ENCODE measurements at places on chromosomes 11 and 22.

DNA sequence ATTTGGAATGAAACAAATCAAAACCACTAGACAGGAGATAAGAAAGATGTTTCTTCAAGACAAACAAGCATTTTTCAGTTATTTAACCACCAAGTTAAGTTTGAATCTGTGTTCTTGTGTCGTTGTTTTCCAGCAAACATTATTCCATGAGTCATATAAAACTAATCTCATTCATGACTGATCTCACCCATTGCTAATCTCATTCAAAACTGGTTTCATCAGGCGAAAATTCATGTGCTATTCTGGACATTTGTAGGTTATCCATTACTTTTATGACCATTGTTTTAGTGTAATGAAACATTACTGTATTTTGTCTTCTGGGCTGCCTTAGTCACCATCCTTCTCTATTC, 221.8 kb downstream of the DDX10 start:
- DNase-seq = no peak

DNA sequence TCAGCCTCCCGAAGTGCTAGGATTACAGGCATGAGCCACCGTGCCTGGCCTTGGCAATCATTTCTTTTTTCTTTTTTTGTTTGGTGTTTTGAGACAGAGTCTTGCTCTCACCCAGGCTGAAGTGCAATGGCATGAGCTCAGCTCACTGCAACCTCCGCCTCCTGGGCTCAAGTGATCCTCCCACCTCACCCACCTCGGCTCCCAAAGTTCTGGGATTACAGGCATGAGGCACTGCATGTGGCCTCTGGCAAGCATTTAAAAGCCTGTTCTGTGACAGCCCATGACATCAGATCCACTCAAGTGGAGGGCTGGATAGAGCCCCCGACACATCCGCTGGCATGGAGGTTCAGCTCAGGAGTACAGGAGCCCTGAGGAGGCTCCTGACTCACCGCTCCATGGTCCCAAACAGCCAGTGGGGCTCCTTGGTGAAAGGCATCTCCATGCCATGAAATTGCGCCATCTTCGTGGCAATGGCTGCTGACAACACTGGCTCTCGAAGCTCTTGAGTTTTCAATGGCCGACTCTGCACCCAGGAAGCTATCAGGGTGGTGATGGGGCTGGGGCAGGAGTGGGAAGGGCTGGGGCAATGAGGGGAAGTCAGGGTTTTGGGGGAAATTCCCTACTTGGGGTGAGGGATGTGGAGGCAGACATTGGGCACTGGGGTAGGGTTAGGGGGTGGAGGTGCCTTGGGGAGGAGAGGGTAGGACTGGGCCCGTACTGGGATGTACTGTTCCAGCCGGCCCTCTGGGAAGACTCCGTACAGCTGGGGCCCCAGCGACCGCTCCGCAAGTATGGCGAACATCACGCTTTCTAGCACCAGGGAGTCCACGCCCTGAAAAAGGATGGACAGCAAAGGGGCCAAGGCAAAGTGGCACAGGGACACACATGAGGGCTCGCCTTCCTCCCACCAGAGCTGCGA, 1.4 kb downstream of the CHKB start:
- no peak for DNase-seq

GRCh38 chr22:36335621-36336020, 52.1 kb downstream of the MYH9 start:
- DNase-seq = no peak

GRCh38 chr11:13535819-13536218, 40.0 kb upstream of the PTH start:
- DNase-seq = no peak

- no peak for DNase-seq
Observed at GRCh38 chr22:35838855-35839576, 121.3 kb downstream of the APOL5 start.

GRCh38 chr11:42175203-42175602, 715.8 kb upstream of the LRRC4C start:
- DNase-seq = no peak

DNA sequence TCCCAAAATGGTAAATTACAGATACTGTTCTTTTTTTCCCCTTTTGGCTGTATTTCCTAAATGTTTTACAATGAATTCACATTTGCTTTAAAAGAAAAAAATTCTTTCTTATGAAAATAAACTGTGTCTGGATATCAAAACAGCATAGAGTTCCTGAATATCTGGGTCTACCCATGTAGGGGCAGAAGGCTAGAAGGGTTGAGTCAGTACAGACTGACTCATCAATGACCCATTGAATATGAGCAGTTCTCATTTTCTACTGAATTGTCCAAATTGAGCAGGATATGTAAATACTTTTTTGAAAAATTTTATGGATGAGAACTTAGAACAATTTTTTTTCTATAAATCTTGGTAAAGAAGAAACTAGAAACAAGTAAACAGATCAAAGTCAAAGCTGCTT, 16.3 kb upstream of the C11orf87 start:
- DNase-seq = no peak

DNA sequence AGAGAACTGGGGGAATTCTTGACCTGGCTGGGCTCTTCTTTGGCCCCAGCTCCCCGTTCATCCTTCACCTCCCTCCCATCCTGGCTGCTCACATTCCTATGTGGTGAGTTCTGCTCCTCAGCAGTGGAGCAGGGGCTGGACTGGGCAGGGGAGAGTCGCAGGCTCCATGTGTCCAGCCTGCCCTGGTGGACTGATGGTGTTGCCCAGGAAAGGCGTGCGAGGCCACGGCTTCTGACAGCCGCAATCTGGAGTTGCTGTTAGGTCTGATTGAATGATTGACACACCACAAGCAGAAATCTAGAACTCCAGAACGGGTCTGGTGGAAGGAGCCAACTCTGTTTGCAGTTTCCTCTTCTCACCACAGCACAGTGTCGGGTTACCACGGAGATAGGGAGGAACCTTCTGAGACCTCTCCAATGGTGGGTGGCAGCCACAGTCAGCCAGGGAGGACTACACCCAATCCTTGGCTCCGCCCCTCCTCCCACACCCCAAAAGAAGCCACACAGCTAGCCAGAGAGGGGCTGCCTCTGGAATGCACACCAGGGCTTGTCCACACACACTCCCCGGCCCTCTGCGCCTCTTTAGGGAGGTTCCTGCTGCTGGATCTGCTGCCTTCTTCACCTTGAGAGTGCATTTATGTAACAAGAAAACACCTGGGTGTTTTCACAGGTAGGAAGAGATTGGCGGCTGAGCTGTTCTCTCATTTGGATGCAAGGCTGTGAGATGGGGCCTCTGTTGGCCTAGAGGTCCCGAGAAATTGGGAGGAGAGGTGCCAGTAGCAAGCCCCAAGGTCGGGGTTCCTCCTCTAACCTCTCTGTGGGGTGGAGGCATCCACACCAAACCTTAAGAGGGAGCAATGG, 56.4 kb upstream of the CD44 start:
- DNase-seq = peak; percentile 61

GRCh38 chr11:131693756-131694155, 323.3 kb downstream of the NTM start:
- DNase-seq = no peak

DNA sequence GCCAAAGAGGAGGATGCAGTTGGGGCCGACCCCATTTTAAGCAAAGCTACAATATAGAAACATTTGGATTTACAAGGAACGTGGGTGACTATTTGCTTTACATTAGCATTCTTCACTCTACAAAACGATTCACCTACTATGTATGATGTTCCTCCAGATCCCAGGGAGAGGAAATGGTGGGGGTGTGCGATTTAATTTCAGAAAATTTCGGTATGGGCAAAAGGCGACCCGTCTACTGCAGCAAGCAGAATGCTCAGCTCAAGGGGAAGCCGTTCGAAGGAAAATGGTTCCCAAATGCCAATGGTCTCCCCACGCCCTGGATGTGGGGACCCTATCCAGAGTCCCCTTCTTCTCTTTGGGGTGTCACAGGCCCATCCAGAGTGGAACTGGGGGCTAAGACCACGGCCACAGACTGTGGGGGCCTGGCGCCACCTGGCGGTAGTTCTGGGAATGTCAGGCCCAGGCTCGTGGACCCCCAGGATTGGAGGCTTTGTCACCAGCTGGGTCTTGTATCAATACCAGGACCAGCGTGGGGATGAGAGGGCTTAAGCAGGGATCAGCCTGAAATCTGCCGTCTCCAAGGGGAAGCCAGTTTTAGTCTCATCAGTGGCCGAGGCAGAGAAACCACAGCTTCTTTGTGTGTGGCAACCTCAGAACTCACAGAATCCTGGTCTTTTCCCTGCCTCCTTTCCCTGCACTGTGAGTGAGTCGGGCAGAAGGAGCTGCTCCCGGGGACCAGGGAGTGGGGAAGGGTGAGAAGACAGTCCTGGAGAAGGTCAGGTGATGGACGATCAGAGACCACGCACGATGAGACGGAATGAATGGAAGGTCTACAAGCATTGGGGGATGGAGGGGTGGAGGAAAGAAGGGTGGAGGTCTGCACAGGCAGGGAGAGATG, 8.4 kb downstream of the LRRC10B start:
- no peak for DNase-seq

DNA sequence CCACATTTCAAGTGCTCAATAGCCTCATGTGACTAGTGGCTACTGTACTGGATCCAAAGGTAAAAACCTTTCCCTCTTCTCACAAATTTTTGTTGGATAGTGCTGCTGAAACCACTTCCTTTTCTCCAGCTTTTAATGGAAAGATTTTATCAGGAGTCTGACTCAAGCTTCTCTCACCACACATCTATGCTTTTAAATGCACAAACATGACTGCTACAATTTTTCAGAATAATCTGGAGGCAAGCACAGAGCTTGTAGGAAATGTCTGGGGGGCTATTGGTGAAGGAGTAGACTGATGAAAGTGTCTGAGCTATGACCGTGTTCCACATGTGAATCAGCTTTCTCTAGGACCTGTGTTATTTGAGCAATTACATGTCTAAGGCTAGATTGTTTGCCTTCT, 101.1 kb upstream of the FAT3 start:
- no peak for DNase-seq

- DNase-seq = no peak
Observed at GRCh38 chr22:50015451-50016307, 3.1 kb upstream of the IL17REL start.

DNA sequence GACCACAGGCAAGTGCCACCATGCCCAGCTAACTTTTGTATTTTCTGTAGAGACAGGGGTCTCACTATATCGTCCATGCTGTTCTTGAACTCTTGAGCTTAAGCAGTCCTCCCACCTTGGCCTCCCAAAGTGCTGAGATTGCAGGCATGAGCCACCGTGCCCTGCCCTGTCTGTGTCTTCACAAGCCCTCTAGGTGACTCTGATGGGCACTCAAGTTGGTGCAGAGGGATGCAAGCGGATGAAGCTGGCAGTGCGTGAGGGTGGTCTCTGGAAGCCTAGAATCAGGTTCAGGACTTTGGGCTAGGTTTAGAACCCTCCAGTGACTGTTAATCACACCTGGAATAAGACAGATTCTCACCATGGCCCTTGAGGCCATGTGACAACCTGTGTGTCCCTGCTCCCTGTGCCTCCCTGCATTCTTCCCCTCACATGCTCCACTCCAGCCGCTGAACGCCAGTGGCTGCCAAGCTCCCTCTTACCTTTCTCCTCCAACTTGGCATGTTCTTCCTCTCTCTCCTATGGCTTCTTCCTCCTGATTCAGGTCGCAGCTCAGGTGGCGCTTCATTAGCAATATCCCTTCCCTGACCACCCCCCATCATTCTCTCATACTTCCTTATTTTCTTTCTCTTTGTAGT, 242.3 kb upstream of the TBCEL start:
- no peak for DNase-seq

GRCh38 chr11:59189986-59190385, 18.1 kb downstream of the DTX4 start:
- DNase-seq = no peak

- no peak for DNase-seq
Observed at GRCh38 chr22:37456346-37456745, 29.1 kb upstream of the ELFN2 start.

DNA sequence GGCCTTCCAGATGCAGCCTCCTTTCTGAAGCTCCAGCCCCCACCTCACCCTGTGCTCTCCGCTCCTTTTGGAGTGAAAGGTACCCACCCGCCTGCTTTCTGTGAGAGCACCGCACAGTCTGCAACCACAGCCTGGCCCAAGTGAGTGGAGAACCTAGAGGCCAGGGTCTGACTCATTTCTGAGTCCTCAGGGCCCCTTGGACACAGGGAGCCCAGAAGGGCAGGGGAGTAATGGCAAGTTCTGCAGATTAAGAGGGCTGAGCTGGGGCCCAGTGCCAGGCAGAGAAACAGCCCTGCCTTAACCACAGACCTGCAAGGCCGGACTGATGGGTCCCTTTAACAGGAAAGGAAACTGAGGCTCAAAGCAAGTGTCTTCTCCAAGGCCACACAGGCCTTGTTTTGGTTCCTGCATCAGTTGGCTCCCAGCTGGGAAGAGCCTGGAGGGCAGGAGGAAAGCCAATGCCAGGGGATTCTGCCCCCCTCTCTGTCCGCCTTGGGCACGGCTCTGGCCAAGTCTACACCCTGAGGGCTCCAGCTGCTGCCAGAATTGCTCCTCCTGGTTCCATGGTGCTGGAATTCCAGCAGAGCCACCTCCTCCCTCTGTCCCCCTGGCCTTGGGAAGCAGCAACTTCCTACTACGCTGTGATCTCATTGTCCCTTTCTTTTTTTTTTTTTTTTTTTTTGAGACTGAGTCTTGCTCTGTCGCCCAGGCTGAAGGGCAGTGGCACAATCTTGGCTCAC, 55.1 kb downstream of the CYTH4 start:
- DNase-seq = no peak

GRCh38 chr11:94897330-94897768, 76.0 kb downstream of the CWC15 start:
- DNase-seq = no peak

DNA sequence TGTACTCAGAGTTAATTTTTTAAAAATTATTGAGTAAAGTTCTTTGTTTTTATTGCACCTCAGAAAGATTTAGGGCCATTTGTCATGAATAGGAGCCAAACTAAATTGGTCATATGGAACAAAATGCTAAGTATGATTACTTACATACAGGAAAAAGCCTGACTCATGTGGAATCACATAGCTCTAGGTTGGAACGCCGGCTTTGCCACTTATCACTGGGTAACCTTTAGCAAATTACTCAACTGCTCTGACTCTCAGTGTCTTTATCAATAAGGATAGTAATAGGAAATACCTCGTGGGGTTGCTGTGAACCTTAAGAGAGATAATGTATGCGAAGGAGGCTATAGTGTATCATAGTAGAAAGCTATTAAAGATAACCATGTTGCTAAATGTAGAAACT, 638.5 kb downstream of the NELL1 start:
- no peak for DNase-seq

- no peak for DNase-seq
Observed at GRCh38 chr11:2447253-2447950, 2.6 kb downstream of the KCNQ1 start.

- no peak for DNase-seq
Observed at GRCh38 chr11:106989078-106989455, 29.2 kb downstream of the GUCY1A2 start.

DNA sequence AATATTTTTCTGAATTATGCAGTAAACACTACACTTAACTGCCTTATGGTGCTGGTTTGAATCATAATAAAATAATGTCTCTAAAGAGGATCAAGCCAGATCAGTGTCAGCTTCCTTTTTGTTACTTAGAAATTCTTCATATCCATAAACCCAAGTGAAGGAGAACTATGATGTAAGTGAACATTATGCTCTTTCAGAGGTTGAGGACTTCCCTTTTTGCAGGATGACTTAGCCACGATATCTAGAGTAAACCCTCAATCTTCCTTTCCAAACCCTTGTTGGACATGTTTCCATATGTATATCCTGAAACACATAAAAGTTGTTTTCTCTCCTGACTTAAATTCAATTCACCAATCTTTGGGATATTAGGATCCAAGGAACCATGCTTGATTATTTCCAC, 19.1 kb downstream of the OR8D1 start:
- DNase-seq = no peak

- DNase-seq = no peak
Observed at GRCh38 chr11:118201966-118202365, 22.8 kb downstream of the JAML start.
